GM20000 (cell line): ENCODE measurements at places on chromosomes 2 and 18.
A peak's percentile ranks its signal among the peaks of the same experiment; 100 is the strongest.

GRCh38 chr2:158239271-158239670 lies 137.6 kb downstream of the UPP2 start:
- no peak for DNase-seq

DNA sequence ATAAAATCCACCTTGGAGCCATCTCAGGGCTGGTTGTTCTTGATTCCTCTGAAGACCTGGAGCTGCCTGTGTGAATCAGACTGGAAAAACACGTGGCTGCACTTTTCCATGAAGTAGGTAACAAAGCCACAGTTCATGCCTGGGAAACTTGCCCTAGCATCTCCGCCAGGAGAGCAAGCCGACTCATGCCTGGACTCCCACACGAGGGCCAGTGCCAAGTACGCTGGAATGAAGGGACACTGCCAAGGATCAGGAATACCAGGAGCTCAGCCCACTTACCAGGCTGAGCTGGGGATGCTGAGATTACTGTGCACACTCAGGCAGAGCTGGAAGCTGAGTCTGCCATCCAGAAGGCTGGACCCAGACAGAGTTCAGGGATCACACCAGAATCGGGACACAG lies 10.9 kb upstream of the FHL2 start:
- DNase-seq, result no peak

DNA sequence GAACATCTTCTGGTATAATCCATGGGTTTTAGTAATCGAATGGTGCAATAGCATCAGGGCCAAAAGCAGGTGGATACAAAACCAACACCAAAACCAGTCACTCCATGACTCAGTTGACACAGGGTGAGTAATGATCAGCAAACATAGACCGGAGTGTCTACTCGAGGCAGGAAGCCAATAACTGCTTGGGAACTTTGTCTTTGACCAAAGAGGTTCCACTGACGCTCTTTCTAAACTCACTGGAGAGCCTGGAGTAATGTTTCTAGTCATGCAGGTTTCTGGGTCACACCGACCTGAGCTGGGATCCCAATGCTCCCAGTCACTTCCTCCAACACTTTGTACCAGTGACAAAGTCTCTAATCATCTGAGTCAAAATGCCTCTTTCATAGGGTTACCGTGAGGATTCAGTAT lies 30.9 kb downstream of the MREG start:
- DNase-seq, result peak; percentile 22

GRCh38 chr2:51650769-51651168 lies 618.8 kb upstream of the NRXN1 start:
- no peak for DNase-seq

- no peak for DNase-seq
These were observed 126.7 kb downstream of the XRCC5 start for GRCh38 chr2:216235896-216236295.

DNA sequence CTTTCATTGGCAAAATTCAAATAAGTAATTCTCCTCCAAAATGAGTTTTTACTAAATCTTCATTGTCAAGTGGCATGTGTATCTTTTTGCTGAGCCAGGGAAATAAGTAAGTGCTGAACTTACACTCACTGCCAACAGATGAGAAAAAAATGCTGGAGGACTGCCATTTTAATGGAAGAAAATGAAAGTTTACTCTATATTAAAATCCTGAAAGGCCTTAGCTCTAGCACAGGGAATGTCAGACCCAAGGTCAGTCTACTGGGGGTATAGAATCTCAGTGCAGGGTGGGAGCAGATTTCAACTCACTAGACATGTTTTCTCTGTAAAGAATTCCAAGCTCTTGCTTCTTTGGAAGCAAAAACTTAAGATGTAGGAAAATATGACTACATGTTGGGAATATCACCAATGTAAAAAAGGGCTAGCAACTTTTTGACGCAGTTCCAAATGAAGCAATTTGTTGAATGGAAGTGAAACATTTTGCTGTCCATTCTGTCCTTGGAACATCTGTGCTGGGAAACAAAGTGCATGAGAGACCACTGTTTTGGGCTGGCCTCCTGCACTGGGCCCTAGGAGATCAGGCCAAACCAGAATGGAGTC lies 127.0 kb downstream of the ST6GAL2 start:
- no peak for DNase-seq

GRCh38 chr2:25905126-25905525 lies 26.8 kb upstream of the ASXL2 start:
- no peak for DNase-seq

DNA sequence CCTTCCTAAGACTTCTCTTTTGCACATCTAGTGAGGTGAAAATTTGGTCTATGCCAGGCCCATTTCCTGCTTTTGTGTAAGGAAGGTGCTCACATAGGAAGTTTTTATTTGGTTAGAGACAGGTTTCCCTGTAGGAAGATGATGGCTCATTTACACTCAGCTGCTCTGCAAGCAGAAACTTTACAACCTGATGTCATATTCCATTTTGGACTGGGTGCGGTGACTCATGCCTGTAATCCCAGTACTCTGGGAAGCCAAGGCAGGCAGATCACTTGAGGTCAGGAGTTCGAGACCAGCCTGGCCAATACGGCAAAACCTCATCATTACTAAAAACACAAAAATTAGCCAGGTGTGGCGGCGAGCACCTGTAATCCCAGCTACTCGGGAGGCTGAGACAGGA lies 35.8 kb downstream of the CASP10 start:
- DNase-seq, result no peak

DNA sequence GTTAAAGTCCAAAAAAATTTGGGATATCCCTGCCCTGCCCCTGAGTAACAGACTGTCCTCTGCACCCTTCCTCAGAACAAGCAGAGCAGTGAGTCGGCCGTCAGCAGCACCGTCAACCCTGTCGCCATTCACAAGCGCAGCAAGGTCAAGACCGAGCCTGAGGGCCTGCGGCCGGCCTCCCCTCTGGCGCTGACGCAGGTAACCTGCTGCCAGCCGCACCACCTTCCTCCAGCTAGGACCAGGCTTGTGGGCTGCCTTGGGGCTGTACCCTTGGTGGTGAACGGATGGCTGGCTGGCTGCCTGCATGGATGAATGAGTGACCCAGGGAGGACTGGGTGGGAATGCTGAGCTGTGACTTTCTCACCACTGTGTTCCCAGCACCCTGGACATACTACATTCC lies 236.2 kb downstream of the GLI2 start:
- no peak for DNase-seq
